D341Med (cell line): ENCODE measurements at places on chromosomes 7 and 10.

DNA sequence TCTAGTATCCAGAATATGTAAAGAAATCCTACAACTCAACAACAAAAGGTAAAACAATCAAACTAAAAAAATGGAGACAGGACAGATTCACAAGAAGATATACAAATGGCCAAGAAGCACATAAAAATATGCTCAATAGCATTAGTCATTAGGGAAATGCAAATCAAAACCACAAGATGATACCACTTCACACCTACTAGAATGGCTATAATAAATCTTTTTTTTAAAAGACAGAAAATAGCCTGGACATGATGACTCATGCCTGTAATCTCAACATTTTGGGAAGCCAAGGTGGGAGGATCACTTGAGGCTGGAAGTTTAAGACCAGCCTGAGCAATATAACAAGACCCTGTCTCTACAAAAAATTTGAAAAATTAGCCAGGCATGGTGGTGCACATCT lies 27.9 kb upstream of the CHCHD3 start:
- no peak for DNase-seq

GRCh38 chr7:46291050-46291438 lies 370.0 kb upstream of the IGFBP3 start:
- no peak for DNase-seq

GRCh38 chr7:100071018-100071723 lies 10.4 kb downstream of the ZNF3 start:
- DNase-seq: no peak

- DNase-seq: no peak
These were observed 54.9 kb upstream of the IGFBP3 start for GRCh38 chr7:45975847-45976484.

DNA sequence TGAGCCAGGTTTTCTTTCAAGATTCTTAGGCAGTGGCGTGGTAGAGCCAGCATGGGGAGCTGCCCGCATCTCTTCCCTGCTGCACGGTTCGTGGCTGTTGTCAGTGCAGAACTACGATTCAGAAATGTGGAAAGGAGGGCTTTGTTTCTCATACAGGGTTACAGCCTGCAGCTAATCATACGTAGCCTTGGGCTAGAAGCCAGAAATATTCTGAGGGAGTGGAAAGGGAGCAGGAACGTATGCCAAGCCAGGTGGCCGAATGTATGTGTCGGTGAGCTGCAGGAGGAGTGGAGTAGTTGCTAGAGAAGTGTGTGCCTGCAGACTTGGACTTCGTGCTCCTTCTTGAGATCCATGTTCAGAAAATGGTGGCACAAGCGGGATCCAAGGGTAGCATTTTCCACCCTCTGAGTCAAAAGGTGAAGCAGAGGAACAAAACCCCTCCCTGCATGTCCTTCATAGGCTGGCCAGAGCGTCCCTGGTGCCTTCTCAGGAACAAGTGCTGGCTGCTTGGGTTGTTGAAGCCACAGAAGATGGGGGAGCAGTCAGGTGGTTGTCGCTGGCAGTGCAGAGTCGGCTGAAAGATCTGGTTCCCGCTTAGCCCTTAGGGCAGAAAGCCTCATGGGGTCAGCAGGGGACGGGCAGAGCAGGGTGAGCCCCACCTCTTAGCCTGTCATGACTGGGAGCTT lies 40.9 kb downstream of the LANCL2 start:
- no peak for DNase-seq

GRCh38 chr10:36666451-36666850 lies 458.9 kb upstream of the ANKRD30A start:
- DNase-seq: no peak

DNA sequence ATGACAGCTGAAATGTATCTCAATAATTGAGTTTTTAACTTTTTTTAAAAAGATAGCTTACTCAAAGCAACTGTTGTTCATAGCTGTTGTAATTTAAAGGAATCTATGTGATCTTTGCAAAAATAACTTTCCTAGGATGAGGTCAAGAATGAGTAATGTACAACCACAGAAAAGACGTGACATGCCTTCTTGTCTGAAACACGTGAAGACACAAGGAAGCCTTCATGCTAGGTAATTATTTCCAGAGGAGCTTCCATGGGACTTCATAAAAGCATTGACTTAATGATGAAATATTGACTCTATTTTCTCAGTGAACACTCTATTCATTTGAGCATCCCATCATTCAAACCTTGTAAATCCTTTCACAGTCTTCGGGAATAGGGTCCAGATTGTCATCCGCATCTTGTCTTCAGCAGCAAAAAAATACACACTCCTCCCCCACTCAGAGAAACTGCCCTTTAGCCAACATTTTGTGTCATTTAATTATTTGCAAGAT lies 528.0 kb downstream of the NRG3 start:
- no peak for DNase-seq

GRCh38 chr7:45007106-45007505 lies 7.1 kb downstream of the CCM2 start:
- no peak for DNase-seq

GRCh38 chr10:130757271-130757670 lies 554.2 kb downstream of the TCERG1L start:
- DNase-seq: no peak

- no peak for DNase-seq
These were observed 38.0 kb downstream of the SNX10 start for GRCh38 chr7:26329520-26330255.

- no peak for DNase-seq
These were observed 437.6 kb downstream of the PCDH15 start for GRCh38 chr10:54363390-54363789.

- no peak for DNase-seq
These were observed 23.6 kb downstream of the GDI2 start for GRCh38 chr10:5789626-5790025.

DNA sequence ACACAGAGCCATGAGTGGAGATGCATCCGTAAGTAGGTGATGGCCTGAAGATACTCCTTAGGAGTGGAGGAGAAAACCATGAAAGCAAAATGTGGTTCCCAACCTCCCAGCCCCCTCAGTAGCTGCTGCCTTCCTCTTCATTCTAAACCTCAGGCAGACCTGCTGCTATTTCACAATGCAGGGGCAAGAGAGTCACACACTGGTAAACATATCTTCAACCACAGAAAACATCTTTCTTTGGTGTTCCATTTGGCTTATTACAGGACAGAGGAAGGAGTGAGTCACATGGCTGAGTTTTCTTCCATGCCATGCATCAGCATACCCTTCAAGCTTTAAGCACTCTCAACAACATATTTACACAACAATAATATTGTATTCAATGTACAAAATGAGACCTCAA lies 342.1 kb downstream of the BMPER start:
- DNase-seq: no peak

DNA sequence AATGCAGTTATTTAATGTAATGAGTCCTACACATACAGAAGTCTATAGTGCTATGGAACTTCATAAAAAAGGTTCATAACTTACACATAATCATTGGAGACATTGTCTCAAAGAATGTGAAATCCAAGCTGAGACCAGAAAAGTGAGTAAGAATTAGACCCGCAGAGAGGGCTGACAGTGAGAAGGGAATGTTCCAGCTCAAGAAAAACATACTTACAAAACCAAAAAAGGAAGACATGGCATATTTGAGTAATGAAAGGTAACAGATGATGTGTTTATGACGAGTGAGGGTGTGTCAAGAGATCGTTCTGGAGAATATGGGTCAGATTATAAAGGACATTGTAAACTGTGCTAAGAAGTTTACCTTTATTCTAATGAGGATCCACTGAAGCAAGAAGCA lies 566.5 kb downstream of the ATRNL1 start:
- no peak for DNase-seq

DNA sequence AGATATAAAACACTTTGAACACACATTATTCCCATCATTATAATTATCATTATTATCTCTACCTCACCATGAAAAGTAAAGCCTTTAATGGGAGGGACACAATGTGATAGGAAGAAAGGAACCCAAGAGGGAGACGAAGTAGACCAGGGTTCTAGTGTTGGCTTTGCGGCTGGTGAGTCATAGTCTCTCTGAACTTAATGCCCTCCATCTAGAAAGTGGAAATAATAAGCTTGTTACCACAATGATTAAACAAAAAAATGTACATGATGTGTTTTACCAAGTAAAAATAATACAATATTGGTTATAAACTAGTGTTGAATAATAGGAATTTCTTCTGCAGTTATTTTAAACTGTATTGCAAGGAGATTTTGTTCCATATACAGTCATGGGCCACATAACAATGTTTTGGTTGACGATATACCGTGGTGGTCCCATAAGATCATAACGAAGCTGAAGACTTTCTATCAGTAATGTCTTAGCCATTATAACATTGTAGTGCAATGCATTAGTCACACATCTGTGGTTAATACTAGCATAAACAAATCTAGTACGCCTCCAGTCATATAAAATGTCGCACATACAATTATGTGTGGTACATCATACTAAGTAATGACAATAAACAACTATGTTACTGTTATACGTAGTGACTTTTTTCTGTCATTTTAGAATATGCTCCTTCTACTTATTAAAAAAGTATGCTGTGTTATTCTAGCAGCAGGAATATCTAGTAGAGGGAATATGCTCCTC lies 450.6 kb upstream of the SORCS1 start:
- DNase-seq: no peak

DNA sequence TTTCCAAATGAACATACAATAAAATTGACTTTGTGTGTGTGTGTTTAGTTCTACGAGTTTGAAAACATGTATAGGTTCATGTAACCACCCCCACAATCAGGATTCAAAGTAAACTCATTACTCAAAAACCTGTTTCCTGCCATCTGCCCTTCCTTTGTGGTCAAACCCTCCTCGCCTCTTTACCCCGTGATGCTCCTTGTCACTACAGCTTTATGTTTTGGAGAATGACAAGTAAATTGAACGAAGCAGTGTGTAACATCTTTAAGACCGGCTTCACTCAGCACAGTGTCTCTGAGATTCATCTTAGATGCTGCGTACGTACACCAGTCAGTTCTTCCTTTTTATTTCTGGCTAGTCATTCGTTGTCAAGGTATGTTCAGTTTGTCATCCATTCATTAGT lies 54.6 kb upstream of the MKI67 start:
- DNase-seq: no peak

DNA sequence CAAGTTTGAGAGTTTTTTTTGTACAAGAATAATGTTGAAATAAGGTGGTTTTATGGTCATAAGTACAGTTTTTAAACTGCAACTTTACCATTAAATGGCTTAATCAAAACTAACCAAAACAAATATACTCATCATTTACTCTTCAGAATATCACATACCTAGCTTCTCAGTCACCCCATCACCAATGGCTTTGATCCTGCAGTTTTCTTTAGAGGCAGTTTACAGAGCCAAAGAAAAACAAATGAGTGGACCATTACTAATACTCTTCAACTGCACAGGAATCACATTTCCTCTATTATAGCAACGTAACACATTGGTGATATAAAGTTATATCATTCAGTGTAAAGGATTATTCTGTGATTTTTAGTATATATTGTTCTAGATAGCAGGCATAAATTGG lies 576.1 kb upstream of the LRRTM3 start:
- DNase-seq: no peak

- no peak for DNase-seq
These were observed 258.3 kb downstream of the GATA3 start for GRCh38 chr10:8312781-8313180.
